ENCODE measurements at places on chromosomes 6 and 20.

GRCh38 chr20:59185809-59186208 is 22.2 kb downstream of the ZNF831 start:
- DNase-seq, result no peak

- no peak for DNase-seq
Measured at GRCh38 chr6:44386364-44386928, 1.1 kb upstream of the CDC5L start.

DNA sequence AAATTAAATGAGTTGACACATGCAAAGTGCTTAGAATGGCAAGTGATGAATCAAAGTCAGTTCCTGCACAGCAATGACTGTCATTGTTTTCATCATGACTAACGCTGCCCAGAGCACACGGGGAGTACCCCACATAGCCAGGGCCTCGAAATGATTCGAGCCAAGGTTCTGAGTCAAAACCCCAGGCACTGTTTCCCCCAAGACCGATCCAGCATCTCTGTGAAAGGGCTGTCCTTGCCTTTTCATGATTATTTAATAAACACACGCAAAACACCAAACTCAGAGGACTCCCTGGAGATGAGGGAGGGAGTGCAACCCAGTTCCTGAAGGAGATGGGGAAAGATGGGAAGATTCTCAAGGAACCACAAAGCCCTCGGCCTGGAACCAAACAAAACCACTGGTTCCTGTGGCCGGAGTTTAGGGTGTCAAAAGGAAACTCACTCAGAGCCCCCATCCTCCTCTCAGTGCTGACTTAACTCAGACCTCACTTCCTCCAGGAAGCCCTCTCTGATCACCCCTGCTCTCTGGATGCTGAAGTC is 3.8 kb downstream of the PREX1 start:
- peak; percentile 66 for DNase-seq

GRCh38 chr6:14640631-14641030 is 523.1 kb downstream of the CD83 start:
- DNase-seq, result no peak

- DNase-seq, result no peak
Measured at GRCh38 chr6:42392833-42393232, 58.9 kb downstream of the TRERF1 start.

DNA sequence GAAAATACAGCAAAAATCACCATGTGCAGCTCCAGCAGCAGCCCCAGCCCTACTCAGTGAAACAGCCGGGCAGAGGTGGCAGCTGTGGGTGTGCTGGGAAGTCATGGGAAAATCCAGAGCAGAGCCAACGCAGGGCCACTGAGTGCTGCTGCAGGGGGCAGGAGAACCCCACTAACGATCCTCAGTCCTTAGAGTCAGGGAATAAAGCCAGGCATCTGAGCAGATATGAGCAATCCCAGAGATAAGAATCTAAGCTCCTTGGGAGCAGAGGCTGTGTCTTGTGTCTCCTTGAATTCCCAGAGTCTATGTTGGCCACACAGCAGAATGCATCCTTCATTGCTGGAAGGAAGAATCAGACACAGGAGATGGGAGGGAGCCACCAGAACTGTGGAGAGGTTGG is 493.1 kb upstream of the MAP3K7 start:
- DNase-seq, result no peak

DNA sequence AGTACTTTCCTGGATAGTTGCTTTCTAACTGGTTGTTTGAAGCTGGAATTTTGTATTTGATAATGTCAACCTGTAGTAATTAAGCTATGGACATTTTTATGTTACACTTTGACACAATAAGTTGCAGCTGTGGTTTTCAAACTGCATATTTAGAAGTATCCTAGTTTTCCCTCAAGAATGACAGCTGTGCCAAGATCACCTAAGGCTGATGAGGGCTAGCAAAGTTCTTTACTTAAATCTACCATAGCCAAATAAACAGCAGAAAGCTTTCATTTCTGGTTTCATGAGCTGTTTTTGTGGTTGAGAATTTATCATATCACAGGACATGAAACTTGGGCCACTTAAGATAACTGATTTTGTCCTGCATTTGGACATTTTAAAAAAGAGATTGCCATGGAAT is 30.6 kb downstream of the FAM229B start:
- no peak for DNase-seq

DNA sequence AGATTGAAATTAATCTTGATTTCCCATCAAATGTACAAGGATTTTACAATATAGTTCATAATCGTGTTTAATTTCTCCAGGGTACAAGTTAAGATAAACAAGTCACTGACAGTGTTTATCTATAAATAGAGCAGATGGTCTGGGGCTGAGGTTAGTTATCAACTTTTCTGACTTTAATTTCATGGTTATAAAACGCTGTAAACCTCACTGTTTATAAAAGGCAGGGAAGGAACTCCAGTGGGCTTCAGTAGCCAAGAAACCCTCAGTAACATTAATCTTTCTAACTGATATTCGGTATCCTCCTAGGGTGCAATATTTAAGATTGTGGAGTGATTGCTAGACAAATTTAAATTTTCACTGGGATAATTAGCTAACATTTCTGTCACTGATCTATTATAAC is 68.6 kb downstream of the GFRAL start:
- no peak for DNase-seq

DNA sequence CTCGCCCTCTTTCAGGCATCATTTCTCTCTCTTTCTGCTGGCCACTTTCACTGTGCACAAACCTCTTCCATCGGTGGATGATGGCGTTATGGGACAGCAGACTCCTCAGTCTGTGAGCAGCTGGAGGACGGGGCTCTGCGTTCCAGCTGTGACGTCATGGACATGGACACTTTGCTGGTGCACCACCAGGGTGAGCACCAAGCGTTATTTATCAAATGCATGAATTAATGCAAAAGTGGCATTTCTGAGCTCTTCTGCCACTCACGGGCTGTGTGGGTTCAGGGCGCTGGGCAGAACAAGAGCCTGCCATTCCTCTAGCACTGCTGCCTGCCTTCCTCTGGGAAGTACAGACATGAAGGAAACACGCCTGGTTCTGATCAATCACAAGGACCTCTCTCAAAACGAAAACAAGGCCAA is 82.9 kb upstream of the MPC1 start:
- no peak for DNase-seq

DNA sequence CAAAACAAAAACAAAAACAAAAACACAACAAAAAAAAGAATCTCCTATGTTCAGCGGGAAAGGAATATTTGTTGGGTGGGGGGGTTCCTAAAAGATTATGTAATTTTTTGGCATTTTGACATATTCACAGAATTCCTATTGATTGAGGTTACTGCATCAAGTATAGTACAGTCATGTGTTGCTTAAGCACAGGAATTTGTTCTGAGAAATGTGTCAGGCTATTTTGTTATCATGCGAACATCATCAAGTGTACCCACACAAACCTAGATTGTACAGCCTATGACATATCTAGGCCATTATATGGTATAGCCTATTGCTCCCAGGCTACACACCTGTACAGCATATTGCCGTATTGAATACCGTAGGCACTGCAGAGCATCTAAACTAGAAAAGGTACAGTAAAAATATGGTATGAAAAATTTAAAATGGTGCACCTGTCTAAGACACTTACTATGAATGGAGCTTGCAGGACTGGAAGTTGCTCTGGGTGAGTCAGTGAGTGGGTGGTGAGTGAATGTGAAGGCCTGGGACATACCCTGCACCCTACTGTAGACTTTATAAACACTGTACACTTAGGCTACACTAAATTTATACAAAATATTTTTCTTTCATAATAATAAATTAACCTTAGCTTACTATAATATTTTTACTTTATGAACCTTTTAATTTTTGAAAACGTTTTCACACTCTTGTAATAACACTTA is 110.6 kb downstream of the CDKAL1 start:
- DNase-seq, result no peak

- DNase-seq, result no peak
Measured at GRCh38 chr6:109060571-109060970, 34.1 kb downstream of the SESN1 start.

GRCh38 chr6:13024616-13025015 is 303.7 kb downstream of the TBC1D7 start:
- DNase-seq, result no peak

DNA sequence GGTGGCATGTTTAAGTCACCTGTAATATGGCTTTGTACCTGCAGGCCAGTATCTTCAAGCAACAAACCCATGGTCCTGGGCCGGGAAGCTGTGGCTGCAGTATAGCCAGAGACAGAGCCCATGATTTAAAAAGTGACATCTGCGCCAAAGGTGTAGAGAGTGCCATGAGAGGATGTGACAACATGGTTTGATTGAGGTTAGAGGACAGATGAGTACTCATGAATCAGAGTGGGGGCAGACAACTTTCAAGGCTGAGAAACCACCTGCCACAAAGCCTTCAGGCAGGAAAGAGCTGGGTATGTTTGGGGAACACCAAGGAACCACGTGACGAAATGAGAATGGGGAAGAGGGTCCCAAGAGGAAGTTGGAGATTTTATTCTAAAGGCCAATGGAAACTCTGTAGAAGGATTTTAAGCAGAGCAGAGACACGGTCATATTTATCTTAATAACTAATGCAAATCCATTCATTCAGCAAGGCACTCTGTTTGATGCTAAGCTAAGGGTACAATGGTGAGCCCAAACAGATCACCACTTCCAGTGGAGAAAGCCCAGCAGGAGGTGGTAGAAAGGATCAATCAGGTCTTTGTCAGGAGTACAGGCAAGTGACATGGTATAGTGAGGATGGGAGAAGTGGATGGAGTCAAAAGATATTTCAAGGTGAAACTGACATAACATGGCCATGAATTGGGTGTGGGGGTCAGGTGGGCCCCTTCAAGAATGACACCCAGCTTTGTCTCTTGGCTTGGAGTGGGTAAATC is 3.4 kb upstream of the MICAL1 start:
- peak; percentile 72 for DNase-seq

DNA sequence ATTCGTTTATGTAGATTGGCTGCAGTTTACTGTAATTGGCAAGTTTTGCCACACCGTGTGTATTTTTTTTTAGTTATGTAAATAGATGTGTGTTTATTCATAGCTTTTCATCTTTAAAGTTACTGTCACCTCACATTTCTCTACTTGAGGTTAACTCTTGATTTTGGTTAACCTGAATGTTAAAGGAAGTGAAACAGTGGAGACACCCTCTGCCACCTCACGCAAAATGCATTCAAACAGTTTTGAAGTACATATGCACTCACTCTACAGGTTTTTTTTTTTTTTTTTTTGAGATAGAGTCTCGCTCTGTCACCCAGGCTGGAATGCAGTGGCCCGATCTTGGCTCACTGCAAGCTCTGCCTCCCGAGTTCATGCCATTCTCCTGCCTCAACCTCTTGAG is 17.7 kb downstream of the OR2A4 start:
- DNase-seq, result peak; percentile 22

DNA sequence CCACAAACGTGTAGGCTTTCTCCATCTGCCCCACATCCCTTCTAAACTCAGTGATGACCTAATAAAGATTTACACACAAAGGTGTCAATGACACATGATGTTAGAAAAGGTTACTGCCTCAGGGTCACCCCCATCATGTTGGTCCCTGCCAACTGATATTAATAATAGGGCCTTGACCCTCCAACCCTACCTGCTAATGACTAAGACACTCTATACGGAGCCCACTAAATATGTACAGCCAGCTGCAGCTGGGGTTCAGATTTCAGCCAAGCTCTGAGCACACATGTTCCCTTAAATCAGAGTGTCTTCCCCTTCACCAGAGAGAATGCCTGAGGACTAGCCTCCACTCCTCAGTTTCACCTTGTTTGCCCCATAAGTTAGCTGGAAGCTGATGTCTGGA is 67.4 kb upstream of the SNRPB2 start:
- no peak for DNase-seq

GRCh38 chr6:56193846-56194245 is 53.5 kb downstream of the COL21A1 start:
- no peak for DNase-seq

- DNase-seq, result no peak
Measured at GRCh38 chr6:143721642-143722041, 43.9 kb downstream of the PHACTR2 start.

DNA sequence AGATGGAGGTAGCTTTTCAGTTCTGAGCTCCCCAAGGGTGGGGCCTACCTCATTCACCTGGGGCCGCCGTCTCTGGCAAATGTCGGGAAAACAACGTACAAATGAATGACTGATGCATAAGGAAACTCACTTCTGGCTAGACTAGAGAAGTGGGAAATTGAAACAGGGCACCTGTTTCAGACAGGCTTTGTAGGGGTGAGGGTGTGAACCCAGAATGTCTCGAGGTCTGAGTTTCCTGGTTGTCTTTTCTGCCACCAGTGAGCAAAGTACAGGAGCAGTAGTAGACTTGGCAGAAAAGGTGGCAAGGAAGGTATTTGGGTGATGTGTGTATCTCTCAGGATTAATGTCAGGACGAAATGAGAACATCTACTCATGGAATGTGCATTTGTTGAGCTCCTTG is 308.5 kb downstream of the CLIC5 start:
- no peak for DNase-seq

DNA sequence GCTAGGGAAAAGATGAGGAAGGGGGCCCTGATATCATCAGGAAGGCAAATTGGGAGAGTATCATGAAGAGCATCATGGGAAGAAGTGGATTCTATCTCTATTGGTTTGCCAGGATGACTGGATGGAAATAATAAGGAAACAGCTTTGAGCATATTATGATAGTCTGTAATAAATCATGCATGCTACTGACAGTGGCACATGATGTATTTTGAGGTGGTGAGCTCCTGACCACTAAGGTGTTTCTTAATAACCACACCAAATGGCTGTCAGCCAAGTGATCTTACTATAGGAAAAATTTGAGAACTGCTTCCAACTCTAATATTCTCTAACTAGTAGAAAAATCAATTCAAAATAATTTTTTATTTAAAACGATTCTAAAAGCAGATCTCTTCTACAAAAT is 548.4 kb upstream of the JAG1 start:
- DNase-seq, result no peak

GRCh38 chr6:146990284-146990683 is 213.9 kb upstream of the STXBP5 start:
- DNase-seq, result no peak

DNA sequence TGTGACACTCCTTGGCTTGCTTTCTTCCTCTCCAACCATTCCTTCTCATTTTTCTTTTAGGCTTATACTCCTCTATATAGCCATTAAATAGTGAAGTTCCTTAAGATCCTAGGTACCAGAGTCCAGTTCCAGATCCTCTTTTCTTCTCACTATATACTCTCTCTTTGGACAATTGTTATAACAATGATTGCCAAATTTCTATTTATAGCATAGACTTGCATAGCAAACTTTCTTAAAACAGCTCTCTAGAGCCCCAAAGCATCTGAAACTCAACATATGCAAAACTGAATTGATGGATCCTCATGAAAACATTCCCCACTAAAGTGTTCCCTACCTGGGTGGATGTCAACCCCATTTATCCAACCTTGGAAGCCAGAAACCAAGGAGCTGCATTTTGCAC is 13.4 kb downstream of the PHIP start:
- DNase-seq, result no peak

DNA sequence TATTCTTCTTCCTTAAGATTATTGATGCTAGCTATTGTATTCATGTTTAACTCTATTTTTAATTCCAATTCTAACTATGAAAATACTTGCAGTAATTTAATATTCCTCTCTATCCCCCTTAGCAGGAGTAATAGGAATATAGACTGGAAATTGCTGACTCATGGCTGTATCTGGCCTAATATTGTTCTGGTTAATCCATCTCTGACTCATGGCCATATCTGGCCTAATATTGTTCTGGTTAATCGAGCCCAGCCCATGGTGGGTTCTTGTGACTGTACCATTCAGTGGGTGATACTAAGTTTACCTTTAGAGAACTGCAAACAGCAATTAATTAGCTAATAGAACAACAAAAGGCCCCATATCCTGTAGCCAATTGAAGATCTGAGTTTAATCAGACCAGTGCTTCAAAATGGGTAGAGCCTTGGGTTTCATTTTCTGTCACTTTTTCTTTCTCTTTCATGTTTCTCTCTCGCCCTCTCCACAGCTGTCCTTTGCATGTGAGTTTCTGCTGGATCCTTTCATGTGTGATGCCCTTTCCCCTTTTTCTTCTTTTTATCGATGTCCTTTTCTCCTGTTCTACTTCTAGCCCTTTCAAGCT is 50.6 kb downstream of the SLC22A3 start:
- DNase-seq, result no peak
